ENCODE measurements at places on chromosomes 1 and 21.

- no peak for DNase-seq
Observed at GRCh38 chr1:10765304-10765703, 31.1 kb downstream of the CASZ1 start.

DNA sequence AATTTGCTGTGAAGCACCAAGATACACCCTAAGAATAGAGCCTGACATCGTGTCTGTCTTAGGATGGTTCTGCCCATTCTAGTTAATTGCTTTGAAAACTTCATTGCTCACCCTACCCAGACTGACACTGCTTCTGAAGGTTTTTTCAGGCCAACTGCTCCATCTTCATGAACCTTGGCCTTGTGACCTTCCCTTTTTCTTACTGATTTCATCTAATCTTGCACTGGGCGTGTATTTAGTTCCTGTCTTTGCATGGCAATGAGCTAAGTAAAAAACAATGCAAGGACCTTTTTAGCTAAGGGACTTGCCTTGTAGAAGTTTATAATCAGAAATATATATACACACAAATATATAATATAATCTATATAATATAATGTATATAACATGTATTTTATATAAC is 108.0 kb downstream of the PBX1 start:
- no peak for DNase-seq

DNA sequence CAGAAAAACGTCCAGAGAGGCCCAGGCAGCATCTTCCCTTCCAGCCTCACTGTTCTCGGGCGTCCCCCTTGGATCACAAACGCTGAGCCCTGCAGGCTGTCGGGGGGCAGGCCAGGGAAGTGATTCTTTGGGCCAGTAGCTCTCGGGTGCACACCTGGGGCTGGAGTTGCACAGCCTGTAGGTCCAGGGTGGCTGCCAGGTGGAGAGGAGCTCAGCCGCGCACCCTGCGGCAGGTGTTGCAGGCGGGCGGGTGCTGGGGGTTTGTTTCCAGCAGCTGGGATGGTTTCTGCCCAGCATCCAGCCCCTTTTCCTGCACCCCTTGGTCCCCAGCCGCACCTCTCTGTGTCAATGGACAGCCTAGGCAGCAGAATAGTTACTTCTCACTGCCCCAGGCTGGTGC is 15.7 kb downstream of the PRDM16 start:
- DNase-seq, result no peak

- no peak for DNase-seq
Observed at GRCh38 chr1:59641836-59642235, 172.9 kb upstream of the HOOK1 start.

GRCh38 chr1:48109390-48110013 is 112.3 kb upstream of the TRABD2B start:
- DNase-seq, result peak; percentile 18

DNA sequence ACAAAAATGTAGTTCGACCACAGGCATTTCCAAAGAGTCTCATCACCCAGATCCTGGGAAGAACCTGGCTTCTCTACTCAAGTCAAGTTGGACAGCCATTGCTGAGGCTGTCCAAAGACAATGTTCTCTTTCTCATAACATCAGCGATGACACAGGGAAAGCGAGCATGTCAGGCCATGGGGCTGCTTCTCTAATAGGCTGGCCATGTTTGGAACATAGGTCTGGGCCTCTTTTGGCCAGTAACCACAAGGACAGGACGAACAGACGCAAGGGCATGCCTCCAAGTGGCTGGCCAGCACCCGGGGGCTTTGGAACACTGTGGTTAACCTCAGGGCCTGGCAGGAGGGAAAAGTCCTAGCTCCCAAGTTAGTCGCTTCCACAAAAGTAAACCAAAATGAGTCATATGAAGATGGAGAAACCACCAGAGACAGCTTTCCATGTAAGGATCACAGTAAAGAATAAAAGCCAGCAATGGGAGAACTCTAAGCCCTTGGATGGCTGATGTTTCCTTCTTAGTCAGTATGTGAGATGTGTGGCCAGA is 80.6 kb upstream of the SLC44A3 start:
- no peak for DNase-seq

GRCh38 chr1:229756666-229757065 is 130.6 kb downstream of the URB2 start:
- no peak for DNase-seq
